NCI-H2081 treated with DMSO at 0.1 percent for 48 hours (cell line): ENCODE measurements at places on chromosomes 1 and 21.

DNA sequence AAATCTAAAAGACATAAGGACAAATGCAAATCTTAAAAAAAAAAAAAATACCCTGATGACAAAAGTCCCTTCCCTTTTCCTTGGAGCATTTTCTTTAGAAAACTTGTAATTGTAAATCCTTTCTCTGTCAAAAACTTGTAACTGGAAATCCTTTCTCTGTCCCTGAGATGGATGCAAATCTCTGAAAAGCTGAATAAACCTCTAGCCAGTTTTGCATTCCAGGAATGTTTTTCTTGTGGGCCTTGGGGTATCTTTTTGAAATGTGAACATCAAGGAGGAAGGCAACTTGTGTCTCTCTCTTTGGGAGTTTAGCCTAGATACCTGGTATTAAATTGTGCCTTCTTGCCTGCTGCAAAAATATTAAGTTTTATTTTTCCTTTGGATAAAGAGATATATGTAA is 305.3 kb downstream of the KCNT2 start:
- DNase-seq, result no peak

DNA sequence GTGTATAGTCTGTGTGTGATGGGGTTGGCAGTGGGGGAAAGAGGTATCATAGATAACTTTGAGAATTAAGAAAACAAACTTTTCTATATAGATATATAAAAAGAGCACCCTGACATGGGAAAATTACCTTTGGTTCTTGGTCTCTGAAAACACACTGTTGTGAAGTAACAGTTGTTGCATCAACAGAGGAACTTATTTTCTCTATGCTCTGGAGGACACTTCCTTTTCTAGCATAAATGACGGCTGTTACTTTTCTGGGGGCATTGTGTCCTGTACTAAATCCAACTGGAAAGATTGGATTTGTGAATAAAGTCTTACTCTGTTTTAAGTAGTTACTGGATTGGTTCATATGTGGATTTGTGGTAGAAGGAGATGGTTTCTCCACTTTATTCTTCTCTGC is 12.6 kb downstream of the LRIF1 start:
- DNase-seq, result no peak

DNA sequence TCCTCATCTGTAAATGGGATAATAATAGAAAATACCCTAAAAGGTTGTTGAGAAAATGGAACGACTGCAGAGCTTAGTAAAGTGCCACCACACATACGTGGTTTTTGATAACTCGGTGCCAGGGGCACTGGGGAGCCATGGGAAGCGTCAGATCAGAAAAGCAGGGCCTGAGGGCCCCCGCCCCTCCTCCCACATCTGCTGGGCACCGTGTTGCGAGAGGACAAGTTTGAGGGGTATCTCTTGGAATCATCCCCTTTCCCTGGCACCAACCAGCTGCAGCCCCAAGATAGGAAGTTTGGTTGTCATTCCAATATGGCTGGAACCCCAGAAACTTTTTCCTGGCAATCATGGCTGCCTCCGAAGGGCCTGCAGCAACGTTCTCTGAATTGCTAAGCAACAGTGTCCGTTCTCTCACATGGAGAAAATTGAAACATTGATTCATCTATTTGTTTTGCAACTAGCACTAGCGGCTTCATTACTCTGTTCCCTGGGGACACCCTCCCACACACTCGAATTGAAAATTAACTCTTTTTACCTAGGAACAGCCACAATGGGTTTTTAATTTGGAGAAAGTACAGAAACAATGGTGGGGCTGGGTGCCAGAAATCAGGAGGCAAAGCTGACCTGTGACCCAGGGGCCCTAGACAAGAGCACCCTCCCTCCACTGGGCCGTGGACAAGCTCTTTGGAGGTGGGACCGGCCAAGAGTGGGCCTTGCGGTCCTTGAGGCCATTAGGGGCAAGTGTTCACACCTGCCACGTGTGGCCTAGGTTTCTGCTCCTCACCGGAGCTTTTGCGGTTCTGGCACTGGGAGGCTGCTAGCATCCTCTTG is 190.0 kb upstream of the VAMP3 start:
- peak; percentile 10 for DNase-seq

- DNase-seq, result no peak
These were observed 14.9 kb upstream of the TTC39A start for GRCh38 chr1:51345300-51345687.

DNA sequence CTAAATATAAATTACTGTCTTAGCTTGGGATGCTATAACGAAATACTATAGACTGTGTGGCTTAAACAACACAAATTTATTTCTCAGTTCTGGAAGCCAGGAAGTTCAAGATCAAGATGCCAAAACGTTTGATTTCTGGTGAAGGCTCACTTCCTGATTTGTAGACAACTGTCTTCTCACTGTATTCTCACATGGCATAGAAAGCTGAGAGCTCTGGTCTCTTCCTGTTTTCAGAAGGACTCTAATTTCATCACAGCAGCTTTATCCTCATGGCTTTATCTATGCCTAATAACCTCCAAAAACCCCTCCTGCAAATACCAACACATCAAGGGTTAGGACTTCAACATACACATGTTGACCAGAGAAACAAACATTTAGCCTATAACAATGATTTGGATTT is 1795.5 kb downstream of the MRPL39 start:
- no peak for DNase-seq

GRCh38 chr1:228287541-228288425 is 79.9 kb downstream of the OBSCN start:
- DNase-seq, result no peak
